ENCODE measurements at places on chromosomes 13 and 19. TPM values are rescaled to one million over a fixed set of nuclear protein-coding genes. Genes with fewer than 3 reads are reported as not detected.

TECR gene
- 120 TPM for total RNA-seq

DNA sequence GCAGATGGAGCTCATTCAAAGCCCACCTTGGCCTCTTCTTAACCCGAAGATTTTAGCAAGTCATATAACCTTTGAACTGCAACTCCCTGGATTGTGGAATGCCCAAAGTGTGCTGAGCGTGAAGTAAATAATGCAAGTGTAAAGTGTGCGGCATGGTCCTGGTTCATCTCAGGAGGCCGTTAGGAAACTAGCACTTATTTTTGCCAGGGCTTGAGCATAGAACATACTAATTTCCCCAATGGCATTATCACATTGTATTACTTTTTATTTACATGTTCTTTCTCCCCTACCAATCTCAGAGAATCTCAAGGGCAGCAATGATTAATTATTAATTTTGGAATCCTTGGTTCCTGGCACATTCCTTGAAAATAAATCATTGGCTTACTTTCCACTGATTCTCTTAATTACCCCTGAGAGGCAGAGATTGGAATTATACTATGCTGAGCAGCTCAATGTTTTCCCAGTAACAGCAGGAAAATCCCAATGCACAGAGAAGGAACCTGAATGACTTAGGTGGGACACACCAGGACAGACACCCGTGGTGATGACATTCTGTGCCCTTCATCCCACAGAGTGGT lies 128.8 kb upstream of the GJB6 start:
- DNase-seq: no peak

RSPH6A gene
- total RNA-seq: 0.29 TPM

DNA sequence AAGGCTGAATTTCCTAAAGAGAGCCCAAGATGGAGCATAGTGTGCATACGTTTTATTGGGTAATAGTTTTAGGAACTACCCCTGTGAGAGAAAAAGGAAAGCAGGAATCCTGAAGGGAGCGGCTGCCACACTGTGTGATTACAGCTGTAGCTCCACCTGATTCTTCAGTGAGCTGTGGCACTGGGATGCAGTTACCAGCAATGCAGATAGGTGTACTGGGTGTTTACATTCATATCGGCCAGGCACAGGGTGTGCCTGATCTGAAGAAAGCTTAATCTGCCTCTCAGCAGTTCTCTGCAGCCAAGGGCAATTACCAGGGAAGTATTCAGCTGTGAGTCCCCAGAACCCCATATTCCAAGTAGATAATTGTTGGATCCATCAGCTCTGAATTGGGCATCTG lies 1541.8 kb downstream of the EFNB2 start:
- DNase-seq: no peak

DNAAF3 gene
- not detected for total RNA-seq

CALR3 gene
- total RNA-seq: not detected

DNA sequence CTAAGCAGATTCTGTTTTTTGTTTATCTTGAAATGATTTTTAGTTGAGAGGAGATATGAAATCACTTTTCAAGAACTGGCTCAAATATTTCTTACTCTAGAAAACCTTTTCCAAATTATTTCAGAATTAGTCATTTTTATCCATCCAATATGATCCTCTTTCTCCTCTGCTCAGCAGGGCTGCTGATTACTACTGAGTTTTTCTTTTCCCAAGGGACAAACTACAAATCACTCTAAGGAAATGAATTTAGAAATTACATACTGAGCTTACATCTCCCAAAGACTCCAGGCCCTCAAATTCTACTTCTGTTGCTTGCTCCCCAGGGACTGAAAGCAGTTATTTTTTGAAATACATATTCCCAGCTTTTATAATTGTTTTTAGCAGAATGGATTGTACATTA lies 87.4 kb upstream of the UFM1 start:
- no peak for DNase-seq

PCDH17 gene
- 0.07 TPM for total RNA-seq

- DNase-seq: no peak
These were observed 190.4 kb downstream of the DCLK1 start for GRCh38 chr13:35940734-35941133.

SSBP4 gene
- 141 TPM for total RNA-seq

MAST3 gene
- 16.5 TPM for total RNA-seq

Measured in activated T-helper 1 cell treated with anti-CD3 and anti-CD28 coated beads, Interleukin-12 subunit alpha, Interleukin-12 subunit beta, Interleukin-2, Interleukin-4 antibody, amounts not matched to agents 30 ng/mL and 10 ng/mL and 1 ng/mL, durations not matched to agents 14 hours and 24 hours and 36 hours (primary cell).